ENCODE measurements at places on chromosomes 4 and X.

DNA sequence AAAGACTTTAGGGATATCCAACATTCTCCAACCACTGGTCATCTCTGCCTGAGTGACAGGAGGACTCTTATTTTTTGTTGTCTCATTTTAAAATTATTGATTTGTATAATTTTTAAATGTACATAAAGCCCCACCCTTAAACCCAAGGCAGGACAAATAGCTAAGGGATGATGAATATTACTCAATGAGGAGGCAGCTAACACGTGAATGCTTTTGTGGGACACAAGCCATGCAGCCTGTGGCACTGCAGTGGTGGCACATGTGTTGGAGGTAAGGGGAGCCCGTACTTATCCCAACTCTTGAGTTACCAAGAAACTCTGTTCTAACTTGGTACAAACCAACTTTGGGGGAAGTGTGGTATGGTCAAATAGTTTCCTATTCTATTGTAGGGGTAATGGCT is 19.5 kb downstream of the MID1IP1 start:
- no peak for DNase-seq

DNA sequence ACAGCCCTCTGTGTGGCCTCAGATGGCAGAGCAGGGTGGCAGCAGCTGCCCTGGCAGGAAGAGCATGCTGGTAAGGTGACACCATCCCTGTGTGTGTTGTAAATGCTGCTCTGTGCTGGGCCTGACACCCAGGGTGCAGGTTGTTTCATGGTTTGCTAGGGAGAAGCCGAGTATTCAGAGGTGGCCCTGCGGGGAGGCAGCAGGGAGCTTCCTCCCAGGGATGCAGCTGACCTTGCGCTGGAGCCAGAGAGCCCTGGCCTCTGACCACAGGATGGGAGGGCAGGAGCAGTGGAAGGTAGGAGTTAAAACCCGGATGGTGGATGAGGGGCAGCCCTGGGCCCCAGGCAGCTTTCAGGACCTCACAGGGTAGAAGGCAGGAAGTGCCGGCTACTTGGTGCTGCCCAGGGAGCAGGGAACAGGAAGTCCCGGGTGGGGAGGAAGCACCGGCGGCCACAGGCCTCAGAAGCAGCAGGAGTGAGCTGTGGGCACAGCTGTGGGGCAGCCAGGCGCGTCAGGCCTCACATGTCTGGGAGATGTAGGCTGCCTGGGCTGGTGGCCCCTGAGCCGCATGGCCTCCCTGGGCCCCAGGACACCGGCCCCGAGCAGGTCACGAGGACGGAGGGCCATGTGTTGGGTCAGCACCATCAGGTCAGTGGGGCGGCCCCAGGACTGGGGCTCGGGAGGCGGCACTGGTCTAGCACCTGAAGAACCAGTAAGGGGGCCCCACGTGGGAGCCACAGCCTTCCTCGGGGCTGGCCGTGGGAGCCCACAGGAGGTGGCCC is 19.1 kb downstream of the SH3BP2 start:
- peak; percentile 62 for DNase-seq

GRCh38 chr4:38749336-38749735 is 33.5 kb downstream of the TLR10 start:
- DNase-seq = no peak

GRCh38 chr4:114163051-114163450 is 183.6 kb upstream of the ARSJ start:
- DNase-seq = no peak

- DNase-seq = no peak
Measured at GRCh38 chrX:11778230-11778629, 20.2 kb downstream of the MSL3 start.

DNA sequence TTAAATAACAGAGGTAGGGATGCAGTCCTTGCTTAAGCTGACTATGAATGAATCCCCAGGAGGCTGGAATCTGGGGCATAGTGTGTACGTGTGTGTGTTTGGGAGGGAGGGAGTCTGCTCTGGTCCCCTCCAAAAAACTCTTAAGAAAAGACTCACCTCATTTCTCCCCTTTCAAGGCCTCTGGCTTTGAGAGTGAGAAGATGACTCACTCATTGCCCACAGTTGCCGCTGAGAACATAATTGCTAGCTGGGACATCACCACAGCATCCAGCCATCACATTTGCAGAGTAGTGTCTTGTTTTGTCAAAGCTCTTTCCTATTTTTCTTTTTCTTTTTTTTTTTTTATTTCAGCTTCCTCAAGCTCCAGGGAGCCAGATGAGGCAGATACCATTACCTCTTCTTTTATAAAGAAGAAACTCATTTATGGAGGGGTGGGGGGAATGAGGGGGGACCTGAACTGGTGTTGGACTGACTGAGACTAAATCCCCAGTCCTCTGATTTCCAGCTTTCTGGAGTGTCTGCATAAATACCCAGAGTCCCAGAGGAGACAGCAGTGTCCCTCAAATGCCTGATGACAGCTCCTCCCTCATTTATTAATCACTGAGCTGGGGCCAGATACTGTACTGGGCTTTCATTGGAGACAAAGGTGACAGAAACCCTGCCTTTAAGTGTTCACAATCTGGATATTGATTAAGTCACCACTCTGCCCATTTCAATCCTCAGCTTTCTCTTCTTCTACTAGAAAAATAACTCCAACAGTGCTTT is 61.9 kb upstream of the LAS1L start:
- peak; percentile 70 for DNase-seq

DNA sequence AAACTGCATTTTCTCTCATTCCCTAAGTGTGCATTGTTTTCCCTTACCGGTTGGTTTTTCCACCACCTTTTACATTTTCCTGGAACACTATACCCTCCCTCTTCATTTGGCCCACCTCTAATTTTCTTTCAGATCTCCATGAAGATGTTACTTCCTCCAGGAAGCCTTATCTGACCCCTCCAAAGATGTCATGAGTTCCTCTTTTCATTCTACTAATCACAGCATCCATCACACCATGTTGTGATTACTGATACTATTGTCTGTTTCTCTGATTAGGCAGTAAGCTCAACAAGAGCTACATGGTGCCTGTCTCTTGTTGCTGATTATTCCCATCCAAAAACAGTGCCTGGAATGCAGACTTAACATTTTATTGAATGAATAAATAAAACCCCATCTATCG is 2.9 kb upstream of the AFP start:
- no peak for DNase-seq

- DNase-seq = peak; percentile 0
Measured at GRCh38 chrX:82589410-82589809, 918.7 kb upstream of the POU3F4 start.

DNA sequence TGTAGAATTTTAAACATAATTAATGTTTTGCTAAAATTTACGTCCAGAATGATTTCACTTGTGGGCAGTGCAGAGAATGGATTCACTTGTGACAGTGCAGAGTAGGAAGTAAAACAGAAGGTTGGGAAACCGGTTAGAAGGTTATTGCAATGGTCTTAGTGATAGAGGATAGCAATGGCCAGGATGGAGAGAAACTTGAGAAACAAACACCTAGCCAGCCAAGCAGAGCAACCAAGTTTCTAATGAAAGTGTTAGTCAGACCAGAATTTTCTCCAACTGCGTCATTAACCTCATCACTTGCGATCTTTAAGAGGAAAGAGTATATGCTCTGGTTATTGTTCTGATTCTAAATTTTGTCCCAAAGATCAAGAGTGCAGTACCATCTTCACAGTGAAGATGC is 50.0 kb upstream of the TBC1D9 start:
- no peak for DNase-seq

DNA sequence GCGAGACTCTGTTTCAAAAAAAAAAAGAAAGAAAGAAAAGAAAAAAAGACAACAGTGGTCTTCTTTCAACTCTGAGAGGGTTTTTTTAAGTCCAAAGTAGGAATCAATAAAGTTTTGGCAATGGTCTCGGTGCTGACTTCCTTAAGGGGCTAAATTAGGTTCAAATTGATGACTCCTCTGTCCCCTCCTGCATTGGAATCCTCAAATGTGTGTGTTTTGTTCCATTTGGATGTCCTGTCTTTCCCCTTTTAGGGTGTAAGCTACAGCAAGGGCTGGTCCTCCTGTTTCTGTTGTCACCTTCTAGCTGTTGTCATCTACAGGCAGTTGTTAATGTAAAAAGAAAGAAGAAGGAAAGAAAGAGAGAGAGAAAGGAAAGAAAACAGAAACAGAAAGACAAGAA is 84.3 kb upstream of the PLAC1 start:
- DNase-seq = no peak

GRCh38 chrX:117038918-117039440 is 576.2 kb upstream of the CT83 start:
- DNase-seq = no peak

- DNase-seq = peak; percentile 98
Measured at GRCh38 chr4:17027495-17027894, 129.1 kb upstream of the LDB2 start.
